Activated T-cell treated with anti-CD3 and anti-CD28 coated beads, Interleukin-2, amount 50 U/mL, for 48 hours (primary cell): ENCODE measurements at places on chromosomes 6 and 20.

DNA sequence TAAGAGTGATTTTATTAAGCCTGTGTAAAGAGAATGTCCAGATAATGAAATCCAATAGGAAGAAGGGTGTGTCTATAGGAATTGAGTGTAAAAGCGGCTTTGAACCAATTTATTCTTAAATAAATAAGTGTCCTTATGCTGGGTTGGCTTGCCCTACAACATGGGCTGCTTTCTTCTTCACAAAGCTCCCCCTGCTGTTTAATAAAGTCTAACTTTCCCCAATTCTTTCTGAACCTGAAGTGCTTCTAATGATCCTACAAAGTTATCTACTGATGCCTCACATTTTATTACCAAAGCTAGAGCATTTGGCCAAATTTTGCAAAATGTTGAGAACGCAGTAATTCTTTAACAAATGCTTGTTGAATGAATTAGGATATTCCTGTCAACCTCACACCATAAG, 36.3 kb upstream of the SIRT5 start:
- no peak for DNase-seq

GRCh38 chr6:132140189-132140588, 189.0 kb upstream of the CCN2 start:
- no peak for DNase-seq

DNA sequence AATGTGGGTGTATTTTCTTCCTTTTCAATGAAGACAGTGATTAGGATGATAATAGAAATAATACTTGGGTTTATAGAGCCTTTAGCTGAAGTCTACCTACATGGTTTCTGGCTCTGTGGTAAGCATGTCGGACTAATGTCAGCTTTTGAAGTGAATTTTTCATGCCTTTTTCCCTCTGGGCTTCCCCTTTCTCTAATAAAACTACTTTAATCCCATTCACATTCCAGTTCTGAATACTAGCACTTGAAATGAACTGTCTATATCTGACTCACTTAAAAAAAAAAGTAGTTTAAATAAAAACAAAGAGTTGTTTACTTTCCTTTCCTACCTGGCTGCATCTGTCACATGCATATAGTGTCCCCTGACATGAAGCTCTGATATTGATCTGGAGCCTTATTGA, 545.9 kb upstream of the FLRT3 start:
- DNase-seq = no peak

DNA sequence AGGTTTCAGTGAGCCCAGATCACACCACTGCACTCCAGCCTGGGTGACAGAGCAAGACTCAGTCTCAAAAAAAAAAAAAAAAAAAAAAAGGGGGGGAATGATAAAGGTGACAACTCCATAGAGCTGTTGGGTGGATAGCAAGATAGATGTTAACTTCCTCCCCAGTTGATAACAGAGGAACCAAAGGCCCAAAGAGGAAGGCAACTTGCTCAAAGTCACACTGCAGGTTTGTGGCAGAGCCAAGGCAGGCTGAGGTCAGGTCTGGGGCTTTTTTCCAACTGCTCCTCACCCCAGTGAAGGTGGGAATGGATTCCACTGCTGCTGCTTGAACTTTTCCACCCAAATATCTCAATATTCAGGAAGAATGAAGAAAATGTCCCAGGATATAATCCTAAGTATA, 26.7 kb downstream of the HCK start:
- no peak for DNase-seq

GRCh38 chr6:149225370-149225769, 92.1 kb upstream of the TAB2 start:
- no peak for DNase-seq

DNA sequence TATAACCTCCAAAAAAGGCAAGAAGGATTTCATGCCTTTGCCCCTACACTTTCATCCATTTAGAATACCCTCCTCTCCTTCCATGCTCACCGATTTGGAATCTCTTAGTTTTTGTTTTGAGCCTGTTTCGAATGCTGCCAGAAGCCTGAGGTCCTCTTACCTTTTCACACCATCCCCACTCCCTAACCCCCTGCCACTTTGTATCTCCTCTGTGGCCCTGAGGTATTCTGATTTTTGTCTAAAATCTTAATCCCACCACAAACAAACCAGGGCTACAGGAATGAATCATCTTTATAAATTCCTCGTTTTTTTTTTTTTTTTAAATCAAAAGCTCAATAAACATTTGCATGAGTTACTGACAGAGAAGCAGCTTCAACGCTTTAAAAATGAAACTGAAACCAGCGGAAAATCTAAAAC, 1.6 kb upstream of the RPS12 start:
- no peak for DNase-seq

DNA sequence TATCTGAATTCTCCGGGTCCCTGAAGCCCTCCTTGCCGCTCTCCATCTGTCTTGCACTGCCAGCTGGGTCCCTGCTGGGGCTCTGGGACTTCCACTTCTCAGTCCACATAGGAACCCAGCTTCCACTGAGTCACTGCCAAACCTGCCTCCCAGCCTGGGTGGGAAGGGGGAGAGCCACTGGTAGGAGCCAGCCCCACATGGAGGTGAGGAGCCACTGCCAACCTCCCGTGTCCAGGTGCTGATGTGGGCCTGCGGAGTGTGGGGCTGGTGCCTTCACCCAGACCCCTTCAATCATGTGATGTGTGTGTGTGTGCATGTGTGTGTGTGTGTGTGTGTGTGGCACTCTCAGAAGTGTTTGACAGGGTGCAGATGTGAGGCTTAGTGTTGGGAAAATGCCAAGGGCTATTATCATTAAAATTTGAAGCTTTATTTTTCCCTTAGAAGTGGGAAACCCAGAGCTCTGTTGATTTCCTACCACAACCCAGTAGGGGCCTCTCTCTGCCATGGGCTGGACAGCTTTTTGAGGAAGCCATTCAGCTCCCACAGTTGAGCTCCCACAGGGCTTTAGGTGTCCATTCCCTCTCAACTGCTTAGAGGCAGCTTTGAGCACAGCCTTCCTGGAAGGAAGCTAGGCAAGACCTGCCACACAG, 9.3 kb upstream of the SGK2 start:
- no peak for DNase-seq

GRCh38 chr6:38792356-38792755, 77.2 kb downstream of the DNAH8 start:
- no peak for DNase-seq

- no peak for DNase-seq
These were observed 242.6 kb upstream of the CDYL start for GRCh38 chr6:4533576-4533975.

- DNase-seq = no peak
These were observed 54.6 kb downstream of the NPEPL1 start for GRCh38 chr20:58747211-58747610.

DNA sequence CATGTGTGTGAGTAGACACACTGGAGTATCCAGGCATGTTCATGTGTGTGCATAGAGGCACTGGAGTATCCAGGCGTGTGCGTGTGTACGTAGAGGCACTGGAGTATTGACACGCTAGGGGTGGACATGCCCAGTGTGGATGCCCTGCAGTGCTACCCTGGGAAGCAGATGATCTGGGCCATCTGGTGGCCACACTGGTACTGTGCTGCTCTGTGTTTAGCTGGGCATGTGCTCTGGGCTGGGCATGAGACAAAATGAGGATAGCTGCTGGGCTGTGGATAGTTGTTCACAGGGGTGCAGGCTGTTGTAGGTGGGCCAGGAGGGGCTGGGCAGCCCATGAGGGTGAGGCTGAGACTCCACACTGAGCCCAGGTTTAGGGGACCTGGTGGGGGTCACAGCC, 24.0 kb upstream of the NPBWR2 start:
- DNase-seq = no peak

GRCh38 chr6:11772109-11772825, 6.3 kb downstream of the ADTRP start:
- DNase-seq = no peak

GRCh38 chr6:138374230-138374629, 3.5 kb upstream of the SMIM28 start:
- no peak for DNase-seq

DNA sequence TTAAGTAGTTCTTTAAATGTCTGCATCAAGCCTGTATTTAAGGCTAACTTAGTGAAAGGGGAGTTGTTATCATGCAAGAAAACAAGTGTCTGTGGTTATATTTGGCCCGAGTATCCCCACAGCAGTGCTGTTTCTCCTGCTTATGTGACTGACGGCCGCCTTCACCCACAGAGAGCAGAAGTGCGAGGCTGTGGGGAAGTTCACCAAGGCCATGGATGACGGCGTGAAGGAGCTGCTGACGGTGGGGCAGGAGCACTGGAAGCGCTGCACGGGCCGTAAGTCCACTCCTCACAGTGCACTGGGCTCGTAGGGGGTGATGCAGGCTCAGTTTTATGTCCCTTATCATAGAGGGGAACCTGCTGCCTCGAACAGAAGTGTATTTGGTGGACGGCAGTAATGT, 53.2 kb upstream of the SYNJ2 start:
- no peak for DNase-seq

DNA sequence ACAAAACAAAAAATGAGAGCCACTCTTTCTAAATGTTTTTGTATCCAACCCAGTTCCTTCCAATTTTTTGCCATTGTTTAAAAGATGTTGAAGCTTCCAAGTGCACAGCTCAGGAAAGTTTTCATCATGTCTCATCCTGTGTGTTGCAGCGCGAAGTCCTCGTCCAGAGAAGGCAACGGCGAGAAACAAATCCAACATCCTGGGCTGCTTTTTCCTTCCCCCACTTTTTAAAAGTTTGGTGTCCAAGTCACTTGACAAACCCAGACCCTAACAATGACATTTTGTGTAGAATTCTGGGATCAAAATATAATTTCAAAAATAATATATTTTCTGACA, 92.3 kb downstream of the ANKRD60 start:
- no peak for DNase-seq

DNA sequence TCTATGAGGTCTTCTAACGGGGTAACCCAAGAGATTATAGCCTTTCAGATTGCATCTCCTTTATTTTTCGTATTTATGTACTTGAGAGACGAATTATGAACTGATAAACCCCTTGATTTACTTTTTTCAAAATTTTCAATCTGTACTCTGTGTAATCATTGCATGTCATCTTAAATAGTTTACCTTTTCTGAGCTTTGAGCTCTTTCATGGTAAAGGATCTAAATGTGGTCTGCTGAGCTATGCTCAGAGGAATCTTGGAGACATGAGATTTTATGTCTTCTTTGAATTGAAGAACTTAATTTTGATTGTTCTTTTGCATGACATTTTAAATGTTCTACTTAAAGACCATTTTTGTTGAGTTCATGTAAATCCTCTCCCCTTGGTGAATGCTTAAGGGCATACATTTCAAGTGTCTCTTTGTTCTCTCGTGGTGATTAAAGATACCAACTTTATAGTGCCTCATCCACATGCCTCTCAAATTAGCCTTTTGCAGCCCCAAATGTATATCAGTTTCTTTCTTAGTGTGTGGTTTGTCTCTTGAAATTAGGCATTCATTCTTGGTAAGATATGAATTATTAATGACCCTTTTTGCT, 116.3 kb upstream of the SCGN start:
- no peak for DNase-seq

- DNase-seq = no peak
These were observed 392.4 kb upstream of the HS3ST5 start for GRCh38 chr6:114735025-114735735.

GRCh38 chr6:79119217-79119616, 41.2 kb upstream of the PHIP start:
- DNase-seq = no peak

DNA sequence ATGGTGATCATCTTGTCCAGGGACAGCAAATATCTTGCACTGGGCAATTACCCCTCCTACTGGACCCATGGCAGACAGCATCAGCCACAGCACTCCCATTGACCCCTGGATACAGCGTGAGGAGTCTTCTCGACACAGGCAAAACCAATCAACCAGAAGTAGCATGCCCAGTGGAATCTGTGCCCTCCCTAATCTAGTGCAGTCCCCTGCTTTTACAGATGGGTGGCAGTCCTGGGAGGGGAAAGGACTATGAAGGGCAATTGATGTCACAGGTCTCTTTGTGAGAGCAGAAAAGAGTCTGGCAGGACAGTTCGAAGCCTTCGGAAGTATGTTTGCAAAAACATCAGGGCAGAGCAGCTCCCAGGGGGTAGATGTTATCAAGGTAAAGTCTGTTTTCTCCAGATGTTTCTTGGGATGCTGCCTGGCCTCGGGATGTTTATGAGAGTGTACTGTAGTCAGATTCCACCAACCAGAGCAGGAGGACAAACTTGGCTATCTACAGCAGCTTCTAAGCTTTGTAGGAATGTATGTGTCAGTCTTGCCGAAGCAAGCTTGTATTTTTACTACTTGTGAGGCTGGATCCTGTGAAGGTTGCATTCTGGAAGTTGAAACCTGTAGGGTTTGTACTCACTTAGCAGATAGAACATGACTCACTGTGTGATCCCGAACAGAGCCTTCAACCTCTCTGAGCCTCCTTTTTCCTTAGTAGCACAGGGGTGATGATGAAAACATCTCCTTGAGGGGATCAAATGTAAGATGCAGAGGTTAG, 63.0 kb upstream of the MYL9 start:
- no peak for DNase-seq

- no peak for DNase-seq
These were observed 158.0 kb upstream of the RIN2 start for GRCh38 chr20:19600042-19600441.

- no peak for DNase-seq
These were observed 199.7 kb upstream of the SIM1 start for GRCh38 chr6:100664274-100665040.

DNA sequence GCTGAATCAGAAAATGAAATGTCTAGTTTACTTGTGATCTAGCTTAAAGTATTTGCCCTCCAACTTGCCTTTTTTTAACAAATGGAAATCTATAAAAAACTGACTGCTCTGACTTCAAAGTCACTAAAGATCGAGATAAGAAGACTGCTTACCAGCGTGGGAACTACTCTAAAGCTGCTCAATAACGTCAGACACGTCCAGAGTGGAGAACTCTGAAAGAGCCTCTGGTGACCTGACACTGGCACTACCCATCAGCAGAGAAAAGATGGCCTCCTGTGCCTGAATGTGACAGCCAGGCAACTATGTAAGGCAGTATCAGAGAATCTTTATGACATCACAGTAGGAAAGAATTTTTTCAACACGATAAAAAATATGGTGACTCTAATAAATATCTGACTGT, 202.1 kb upstream of the SHLD1 start:
- DNase-seq = no peak

- no peak for DNase-seq
These were observed 18.7 kb upstream of the NRSN1 start for GRCh38 chr6:24107294-24107693.

DNA sequence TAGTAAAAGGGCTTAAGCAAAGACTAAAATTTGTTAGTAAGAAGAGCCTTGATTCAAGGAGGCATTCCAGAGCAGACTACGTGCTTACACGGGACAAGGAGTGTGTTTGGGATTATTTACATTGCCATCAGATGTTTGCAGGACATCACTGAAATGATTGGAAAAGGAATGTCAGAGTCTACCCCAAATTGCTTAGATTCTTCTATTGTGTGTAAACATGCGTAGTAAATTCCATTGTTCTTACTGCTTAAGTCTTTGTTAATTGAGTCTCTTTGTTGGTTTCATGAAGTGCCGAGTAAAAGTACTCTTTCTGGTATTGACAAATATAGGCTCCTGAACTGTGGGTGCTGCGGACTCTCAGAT, 60.5 kb downstream of the CD83 start:
- no peak for DNase-seq
